Right lung (tissue), 10 donors: ENCODE measurements at places on chromosomes 5 and 9. TPM values are rescaled to one million over a fixed set of nuclear protein-coding genes. Genes with fewer than 3 reads are reported as not detected.
A peak's percentile ranks its signal among the peaks of the same experiment; 100 is the strongest.

DNA sequence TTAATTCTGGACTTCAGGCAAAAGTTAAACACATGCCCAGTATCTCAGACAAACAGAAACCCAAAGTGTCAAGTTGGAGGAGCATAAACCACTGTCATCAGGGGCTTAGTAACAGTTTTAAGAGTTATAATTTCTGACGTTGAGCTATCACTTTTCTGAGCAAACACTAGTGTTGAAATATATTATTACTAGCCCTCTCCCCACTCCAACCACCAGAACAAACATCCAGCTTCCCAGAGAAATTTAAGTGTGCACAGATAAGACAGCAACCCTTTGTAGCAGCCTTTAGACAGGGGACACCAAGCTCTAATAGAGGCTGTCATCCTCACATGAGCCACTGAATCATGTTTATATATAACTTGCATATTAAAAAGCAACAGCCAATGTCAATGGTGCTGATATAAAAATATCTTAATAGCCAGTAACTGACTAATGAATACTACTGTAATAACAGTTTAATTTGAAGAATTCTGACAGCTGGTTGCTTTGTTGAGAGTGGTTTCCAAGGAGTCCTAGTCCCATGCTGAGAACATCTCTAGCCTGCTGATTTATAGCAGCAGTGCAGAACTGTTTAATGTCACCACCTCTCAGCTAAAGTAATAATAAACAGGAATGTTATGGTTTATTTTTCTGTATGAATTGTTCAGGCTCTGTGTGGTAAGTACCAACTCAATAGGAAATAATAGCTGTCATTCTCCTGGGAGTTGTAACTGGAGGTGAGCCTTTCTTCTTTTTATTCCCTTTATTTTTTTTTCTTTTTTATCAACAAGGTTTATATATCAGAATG lies 528.7 kb upstream of the ZNF608 start:
- DNase-seq = no peak

DNA sequence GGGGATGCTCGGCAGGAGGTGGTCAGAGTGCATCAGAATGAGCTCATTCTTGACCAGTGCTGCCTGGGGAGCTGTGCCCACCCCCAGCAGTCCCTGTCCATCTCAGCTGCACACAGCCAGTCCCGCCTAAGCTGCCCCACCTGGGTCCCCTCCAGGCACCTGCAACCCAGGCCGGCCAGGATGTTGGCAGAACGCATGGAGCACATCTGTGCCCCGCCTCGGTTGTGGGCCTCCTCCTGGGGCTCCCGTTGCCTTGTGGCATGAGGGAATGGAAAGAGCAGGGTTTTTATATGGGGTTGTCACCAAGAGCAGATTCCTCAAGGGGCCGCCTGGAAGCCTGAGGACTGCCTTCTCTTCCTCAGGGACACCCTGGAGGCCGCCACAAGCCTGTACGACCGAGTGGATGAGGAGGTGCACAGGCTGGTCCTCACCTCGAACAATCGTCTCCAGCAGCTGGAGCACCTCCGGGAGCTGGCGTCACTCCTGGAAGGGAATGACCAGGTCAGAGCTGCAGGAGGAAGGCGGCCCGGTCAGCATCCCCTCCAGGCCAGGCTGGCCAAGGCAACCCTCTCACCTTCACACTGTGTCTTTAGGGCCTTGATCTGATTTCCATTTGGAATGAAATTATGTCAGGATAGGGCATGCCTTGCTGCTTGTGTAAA lies 34.8 kb upstream of the LRRC14B start:
- DNase-seq = no peak

GRCh38 chr9:129336130-129336528 lies 158.1 kb upstream of the IER5L start:
- DNase-seq = no peak

DNA sequence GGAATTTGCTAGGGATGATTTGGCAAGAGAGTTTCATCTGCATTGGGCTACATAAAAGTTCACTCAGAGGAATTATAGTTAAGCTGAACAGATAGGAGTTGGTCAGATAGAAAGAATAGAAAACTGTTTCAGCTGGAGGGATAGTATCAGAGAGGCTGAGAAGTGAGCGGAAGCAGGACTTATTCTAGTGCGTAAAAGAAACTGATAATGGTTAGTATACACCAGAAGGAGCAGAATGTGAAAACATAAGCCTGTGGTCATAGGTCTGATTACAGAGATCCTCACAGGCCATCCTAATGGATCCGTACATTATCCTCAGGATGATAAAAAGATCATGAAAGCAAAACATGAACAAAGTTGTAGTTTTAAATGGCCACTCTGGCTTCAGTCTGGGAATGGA lies 585.2 kb downstream of the BRINP1 start:
- no peak for DNase-seq

- peak; percentile 39 for DNase-seq
Observed at GRCh38 chr5:42951293-42951840, 88.8 kb downstream of the ANXA2R start.

- no peak for DNase-seq
Observed at GRCh38 chr9:34633166-34633565, 4.3 kb upstream of the ARID3C start.

DNA sequence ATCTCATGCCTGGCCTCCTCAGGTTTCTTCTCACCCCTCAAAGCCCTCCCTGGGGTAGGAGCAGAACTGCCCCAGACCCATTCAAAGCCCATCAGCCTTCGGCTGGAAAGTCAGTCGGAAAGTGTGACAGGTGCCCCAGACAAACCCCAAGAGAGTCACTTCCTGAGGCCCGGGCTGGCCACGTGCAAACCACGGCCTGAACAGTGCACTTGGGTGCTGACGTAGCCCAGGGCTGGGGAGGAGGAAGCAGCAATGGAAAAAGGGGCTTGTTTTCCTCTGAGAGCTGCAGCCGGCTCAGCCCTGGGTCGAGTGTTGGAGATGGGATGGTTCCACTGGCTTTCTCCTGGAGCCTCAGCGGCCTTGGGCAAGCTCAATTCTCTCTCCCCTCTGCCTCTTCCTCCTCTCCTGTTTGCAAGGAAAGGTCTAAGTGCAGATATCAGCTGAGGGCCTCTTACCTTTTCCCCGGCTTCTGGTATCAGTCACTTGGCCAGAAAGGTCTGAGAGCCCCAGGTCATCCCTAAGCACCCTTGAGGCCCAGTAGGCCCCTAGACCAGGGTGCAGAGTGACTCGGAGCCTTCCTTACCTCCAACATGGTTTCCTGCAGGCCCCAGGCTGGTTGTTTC lies 5.9 kb upstream of the EGR1 start:
- DNase-seq = no peak

DNA sequence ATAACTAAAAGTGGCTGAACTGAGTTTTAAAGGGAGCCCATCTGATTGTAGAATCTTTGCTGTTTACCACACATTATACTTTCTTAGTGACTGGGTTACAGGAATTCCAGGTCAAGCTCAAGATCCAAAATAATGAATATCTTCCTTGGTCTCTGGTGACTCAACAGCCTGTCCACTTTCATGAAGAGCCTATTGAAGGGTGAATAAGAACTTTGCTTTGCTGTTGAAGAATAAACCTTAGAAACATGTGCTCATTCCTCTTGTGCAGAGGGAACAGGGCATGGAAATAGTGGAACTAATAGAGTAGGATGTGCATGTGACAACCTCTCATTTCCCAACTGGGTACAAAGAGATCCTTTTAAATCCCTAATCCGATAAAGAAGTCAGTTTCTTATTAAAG lies 21.4 kb downstream of the ALDH1A1 start:
- no peak for DNase-seq

DNA sequence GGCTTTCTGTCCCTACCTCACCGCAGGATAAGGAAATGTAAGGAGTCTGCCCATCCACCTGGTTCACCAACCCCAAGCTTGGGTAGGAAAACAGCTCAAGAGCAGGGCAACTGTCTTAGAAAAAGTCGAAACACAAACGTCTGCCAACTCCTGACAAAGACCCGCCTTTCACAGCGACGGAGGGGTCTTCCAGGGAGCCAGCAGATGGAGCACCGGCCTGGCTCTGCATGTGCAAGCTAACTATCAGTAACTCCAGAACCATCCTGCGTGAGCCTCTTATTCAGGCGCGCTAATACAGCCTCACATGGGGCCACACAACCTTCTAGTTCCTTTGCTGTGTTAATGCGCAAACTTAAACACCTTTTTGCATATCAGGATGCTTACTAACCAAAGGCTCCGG lies 26.9 kb downstream of the CAMSAP1 start:
- DNase-seq = no peak

DNA sequence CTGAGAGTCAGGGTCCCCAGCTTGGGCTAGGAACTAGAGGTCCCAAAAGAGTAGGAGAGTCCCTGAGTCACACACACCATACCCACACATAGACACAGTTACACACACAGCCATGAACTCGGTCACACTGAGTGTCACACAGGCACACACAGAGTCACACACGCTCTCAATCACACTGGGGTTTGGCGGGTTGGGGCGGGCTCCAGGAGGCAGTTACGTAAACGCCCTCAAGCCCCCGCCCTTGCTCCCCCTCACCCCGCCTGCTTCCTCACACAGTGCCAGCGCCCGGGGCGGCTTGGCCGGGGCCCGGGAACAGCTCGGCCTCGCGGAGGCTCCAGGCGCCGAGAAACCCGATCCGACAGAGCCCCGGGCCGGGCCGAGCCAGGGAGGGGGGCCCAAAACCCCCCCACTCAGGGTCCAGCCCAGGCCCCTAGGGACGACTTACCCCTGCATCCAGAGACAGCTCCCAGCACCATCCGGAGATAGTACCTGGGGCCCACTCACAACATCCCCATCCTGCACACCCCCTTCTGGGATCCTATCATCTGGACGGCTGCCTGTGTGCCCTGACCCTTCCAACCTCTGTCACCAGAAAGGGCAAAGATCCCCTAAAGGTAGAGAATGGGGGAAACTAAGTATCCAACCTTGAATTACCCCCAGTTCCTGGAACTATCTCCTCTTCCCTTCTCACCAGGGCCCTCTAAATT lies 3.5 kb upstream of the CNTFR start:
- peak; percentile 59 for DNase-seq

- no peak for DNase-seq
Observed at GRCh38 chr9:38281917-38282316, 110.6 kb upstream of the ALDH1B1 start.

GRCh38 chr9:138066049-138066448 lies 188.5 kb downstream of the CACNA1B start:
- no peak for DNase-seq

DNA sequence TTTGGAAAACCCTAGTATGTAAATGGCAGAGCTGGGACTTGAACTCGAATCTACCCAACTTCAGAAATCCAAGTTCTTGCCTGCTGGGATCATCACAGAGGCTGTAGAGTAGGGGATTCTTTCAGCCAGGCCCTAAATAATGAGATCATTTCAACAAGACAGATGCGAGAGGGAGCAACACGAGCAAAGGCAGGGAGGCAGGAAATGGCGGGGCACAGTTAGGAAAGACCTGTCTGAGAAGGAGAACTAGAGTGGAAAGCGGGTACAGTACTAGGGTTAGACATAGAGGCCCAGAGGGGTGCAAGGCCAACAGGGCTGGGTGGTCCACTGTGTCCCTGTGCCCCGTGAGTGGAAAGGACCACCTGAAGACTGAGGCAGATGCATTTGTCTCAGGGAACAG lies 46.1 kb downstream of the MVB12B start:
- no peak for DNase-seq

DNA sequence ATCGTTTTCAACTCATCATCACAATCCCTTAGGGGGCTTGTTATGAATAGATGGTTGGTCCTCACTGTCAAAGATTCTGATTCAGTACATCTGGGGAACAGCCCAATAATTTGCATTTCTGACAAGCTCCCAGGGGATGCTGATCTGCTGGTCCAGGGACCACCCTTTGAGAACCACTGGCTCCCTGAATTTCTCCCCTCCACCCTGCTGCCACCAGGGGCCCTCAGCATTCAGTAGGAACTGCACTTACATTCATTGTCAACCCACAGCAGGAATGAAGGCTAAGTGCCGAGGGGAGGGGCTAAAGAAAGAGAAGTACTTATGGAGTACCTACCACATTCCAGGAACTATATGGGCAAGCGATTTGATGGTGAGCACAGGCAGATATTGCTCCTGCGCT lies 85.9 kb downstream of the BOD1 start:
- no peak for DNase-seq

- no peak for DNase-seq
Observed at GRCh38 chr9:119537138-119537537, 167.9 kb upstream of the BRINP1 start.

Gene EQTN
- polyA plus RNA-seq = not detected

Gene HMMR
- 30.9 TPM for polyA plus RNA-seq

Gene SPINK6
- polyA plus RNA-seq = not detected
